ENCODE measurements at places on chromosomes 1 and 21. TPM values are rescaled to one million over a fixed set of nuclear protein-coding genes. Genes with fewer than 3 reads are reported as not detected.

Gene C1orf53
- total RNA-seq, result 7.8 TPM

- DNase-seq, result no peak
Measured at GRCh38 chr1:228848406-228848805, 113.1 kb downstream of the RHOU start.

Gene ARHGAP29
- 26.5 TPM for total RNA-seq

Gene PROK1
- total RNA-seq, result not detected

- peak; percentile 23 for DNase-seq
Measured at GRCh38 chr1:184283999-184284398, 102.8 kb upstream of the C1orf21 start.

Gene OR6F1
- total RNA-seq, result not detected

- no peak for DNase-seq
Measured at GRCh38 chr1:215466361-215466760, 100.7 kb upstream of the KCTD3 start.

DNA sequence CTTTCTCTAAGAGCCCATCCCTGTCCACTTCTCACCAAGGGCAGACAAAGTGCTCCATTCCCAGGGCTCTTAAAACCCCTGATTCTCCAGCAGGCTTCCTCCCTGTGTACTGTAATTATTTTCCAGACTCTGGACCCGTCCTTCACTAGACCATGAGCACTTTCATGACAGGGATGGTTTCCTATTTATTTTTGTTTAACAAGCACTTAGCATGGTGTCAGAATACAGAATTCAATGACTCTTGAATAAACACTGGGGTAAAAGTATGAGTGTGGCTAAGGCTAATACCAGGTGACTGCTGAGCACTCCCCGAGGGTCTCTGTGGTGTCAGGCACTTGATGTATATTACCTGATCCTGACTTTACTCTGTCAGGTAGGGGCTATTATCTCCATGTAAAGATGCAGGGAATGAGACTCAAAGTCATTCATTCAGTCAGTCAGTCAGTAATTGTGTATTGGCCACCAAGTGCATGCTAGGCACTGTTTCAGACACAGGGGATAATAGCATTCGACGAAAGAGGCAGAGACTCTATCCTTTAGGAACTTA is 47.2 kb downstream of the C1orf21 start:
- DNase-seq, result no peak

Gene LRRN2
- total RNA-seq, result 1.4 TPM

Gene APCS
- not detected for total RNA-seq

DNA sequence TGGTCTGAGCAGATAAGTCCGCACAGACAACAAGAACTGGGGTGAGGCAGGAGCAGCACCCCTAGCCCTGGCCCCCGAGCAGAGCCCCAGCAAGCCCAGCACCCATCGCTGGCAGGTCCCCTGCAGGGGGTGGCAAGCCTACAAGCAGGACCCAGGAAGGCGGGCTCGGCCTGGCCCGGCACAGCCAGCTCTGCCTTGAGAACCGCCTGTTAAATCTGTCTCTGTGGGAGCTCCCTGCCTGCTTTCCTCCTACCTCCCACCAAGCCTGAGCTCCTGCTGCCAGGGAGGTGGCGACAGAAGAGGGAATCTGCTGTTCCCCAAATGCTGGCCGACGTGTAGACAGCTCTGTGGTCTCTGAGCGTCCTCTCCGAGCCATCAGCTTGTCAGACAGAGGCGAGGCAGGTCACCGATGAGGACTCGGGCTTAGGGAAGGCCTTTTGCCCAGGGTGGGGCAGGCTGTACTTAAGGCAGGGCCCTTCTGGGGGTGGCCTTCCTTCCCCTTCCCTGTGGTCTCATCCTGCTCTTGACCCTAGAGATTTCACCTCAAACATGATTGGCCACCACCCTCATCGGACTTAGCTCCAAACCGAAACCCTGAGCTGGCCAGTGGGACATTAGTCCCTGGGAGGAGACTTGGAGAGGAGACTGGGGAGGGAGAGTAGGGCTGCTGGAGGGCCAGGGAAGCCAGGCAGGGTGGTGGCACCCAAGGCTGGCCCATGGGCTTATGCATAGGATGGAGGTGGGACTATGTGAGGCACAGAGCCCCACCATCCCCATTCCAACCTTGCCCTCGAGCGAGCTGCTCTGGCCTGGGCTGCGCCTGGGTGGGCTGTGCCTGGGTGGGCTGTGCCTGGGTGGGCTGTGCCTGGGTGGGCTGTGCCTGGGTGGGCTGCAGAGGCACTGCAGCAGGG is 7.7 kb downstream of the SELENON start:
- DNase-seq, result no peak

GRCh38 chr1:4173731-4174130 is 273.7 kb upstream of the C1orf174 start:
- no peak for DNase-seq

Gene IQGAP3
- total RNA-seq, result 0.36 TPM
